ENCODE measurements at places on chromosomes 11 and 22.

DNA sequence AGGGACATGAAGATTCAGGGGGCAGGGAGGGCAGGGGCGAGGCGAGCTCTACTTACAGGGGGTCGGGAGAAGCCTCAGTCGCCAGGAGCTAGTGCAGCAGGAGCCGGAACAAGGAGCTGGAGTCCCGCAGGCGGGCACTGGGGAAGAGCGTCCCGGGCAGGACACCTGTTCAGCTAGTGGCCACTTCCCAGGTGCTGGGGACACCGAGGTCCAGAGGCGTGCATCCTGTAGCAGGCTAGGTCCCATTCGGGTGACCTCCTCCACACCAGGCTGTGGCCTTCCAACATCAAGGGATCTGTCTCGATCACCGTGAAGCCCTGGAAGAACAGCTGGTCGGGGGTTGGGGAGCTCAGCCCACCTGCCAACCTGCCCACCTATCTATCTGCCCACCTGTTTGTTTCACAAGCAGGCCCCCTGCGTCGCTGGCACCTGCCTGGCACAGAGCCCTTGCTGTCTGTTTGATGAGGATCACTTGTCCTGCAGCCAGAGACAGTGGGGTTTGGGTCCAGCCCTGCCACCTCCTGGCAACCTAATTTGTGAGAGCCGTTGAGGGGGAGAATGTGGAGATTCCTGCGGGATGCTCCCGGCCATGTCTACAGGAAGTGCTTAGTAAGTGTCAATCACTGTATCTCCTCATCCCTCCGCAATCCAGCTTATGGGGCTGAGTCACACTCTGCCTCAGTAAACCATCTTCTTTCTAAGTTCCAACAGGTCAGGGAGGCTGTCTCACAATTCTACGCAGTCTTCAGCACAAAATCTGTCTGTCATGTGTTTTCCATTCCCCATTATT, 940.9 kb downstream of the BRD1 start:
- DNase-seq = no peak

GRCh38 chr11:103053997-103054396, 38.0 kb downstream of the DCUN1D5 start:
- DNase-seq = no peak

- no peak for DNase-seq
These were observed 2.4 kb downstream of the VPS37C start for GRCh38 chr11:61158691-61159381.

DNA sequence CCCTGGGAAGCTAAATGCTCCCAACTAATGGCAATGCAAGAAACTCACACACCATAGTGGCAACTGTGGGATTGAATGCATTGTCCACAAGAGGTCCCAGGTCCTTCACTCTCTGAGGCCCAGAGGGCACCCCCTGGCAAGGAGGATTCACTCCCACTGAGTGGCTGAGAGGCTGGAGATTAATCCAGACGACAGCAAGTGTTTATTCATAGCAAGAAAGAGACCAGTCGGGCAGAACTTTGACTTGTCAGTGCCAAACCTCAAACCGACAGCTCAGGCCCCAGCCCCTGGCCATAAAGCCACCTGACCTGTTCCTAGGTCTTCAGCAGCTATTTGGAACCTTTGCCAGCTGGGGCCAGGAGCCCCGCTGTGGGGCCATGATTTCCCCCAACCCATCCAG, 54.5 kb upstream of the MPEG1 start:
- DNase-seq = no peak

DNA sequence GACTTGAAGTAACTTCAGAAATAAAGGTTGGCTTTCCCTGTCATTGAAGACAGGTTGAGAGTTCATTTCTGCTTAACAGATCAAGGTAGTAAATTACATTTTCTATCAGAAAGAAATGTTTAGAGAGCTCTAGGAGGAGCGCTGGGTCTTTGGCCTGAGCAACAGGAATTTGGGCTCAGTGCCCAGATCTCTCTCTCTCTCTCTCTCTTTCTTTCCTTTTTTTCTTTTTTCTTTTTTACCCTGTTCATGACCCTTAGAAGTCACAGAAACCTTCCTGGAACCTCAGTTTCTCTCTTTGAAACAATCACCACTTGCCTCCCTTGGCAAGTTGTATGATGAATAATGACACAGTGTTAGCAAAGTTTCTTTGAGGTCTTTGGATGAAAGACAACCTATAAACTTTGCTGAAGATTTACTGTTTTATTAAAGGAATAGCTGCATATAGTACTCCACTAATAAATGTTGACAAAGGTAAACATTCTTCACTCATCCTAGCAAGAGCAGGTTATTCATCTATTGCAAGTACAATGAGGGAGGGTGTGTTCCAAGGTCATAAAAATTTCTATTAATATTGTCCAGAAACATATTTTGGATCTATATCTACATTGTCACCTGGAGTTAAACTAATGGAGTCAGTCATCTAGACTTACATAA, 35.5 kb upstream of the RASSF10 start:
- DNase-seq = no peak

- no peak for DNase-seq
These were observed 59.1 kb downstream of the NUP98 start for GRCh38 chr11:3738241-3738640.

DNA sequence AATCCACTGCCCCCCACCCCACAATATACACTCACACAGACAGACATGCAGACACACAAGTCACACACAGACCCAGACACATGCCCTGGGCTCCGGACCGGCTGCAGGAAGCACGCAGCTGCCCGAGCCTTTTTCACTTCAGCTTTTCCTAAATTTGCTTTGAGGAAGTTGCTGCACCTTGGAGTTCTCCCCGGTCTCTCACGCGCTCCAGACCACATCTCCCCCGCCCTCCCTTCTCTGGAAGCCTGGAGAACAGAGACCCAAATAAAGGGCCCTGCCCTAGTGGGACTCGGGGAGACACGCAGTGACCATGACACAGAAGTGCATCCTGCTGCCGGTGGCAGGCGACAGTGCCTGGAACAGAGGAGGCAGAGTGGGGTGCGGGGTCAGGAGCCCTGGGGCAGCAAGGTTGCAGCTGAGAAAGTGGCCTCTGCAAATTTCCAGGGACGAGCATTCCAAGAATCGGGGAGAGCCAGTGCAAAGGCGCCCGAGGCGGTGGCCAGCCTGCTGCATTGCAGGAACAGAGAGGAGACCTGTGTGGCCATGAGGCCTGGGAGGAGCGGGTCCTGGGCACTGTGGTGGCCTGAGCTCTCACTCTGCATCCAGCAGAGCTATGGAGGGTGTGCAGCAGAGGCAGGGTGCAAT, 19.1 kb downstream of the RPL3 start:
- no peak for DNase-seq

GRCh38 chr11:92130421-92130831, 94.2 kb upstream of the FAT3 start:
- no peak for DNase-seq

- no peak for DNase-seq
These were observed 103.8 kb downstream of the FAM168A start for GRCh38 chr11:73493956-73494598.

DNA sequence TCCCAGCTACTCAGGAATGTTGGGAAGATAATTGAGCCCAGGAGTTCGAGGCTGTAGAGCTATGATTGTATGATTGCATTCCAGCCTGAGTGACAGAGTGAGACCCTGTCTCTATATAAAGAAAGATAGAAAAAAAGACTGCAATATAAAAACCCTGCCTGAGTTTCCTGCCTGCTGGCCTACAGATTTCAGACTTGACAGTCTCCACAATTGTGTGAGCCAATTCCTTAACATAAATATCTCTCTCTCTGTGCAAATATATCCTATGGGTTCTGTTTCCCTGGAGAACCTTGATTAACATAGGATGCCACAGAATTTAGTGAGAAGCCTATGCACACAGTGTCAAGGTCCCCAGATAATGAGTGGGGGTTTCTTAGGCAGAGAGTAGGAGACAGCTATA, 32.5 kb upstream of the ZBTB44 start:
- DNase-seq = no peak

- DNase-seq = no peak
These were observed 62.8 kb downstream of the PPFIA1 start for GRCh38 chr11:70333261-70333660.

- peak; percentile 23 for DNase-seq
These were observed at the start of gene GRIA4 for GRCh38 chr11:105609832-105610781. Gene GRIA4, plus strand, starts transcription at chr11:105610073. Its CDS starts 925 bp downstream, at chr11:105610998.

GRCh38 chr22:22045571-22046335, 63.2 kb upstream of the TOP3B start:
- no peak for DNase-seq

All from activated naive CD8-positive, alpha-beta T cell treated with anti-CD3 and anti-CD28 coated beads for 36 hours (primary cell).